ENCODE measurements at places on chromosomes 6 and 20. TPM values are rescaled to one million over a fixed set of nuclear protein-coding genes. Genes with fewer than 3 reads are reported as not detected.
A peak's percentile ranks its signal among the peaks of the same experiment; 100 is the strongest.

Gene EZR
- total RNA-seq: 135 TPM

Gene ZNF831
- 5.7 TPM for total RNA-seq

Gene MEI4
- total RNA-seq: not detected

Gene SLC22A2
- total RNA-seq: not detected

Gene LIN28B
- total RNA-seq: not detected

- DNase-seq: no peak
Observed at GRCh38 chr6:149094156-149094555, 223.4 kb upstream of the TAB2 start.

DNA sequence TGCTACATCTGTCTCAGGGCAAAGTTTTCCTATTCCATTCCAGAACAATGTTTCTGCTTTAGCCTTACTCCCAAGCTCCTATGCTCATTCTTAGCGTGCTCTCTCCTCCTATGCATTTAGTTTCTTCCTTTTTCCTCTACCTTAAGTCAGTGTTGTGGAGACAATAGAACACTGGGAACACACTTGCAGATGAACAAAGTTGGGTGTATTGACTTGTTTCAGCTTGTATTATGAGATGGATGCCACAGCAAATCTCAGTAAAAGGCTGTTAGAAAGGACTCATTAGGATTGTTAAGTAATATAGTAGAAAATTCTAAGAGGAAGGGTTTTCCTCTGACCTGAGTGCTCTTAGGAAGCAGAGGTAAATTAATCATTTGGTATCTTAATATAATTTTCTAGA, 48.4 kb downstream of the BMP5 start:
- DNase-seq: no peak

DNA sequence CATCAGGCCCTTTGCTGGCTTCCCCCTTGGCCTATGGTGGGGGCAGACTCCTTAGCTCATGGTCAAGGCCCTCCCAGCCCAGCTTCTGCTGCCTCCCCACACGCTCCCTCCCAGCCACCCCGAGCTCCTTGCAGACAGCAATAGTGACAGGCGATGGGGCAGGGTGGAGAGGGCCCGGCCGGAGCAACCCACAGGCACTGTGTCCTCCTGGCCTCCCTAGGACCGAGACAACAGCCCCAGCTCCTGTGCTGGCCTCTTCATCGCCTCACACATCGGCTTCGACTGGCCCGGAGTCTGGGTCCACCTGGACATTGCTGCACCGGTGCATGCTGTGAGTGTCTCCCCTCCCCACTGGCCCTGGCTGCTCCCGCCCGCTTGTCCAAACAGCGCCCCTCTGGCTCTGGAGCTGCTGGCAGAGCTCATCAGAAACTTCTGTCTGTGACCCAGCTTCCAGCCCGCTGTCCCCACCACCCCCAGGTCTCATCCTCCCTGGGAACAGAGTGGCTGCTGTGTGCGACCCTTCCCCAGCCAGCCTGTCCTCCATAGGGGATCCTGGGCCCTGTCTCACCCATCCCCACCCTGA, 21.8 kb downstream of the NPEPL1 start:
- DNase-seq: no peak

GRCh38 chr6:111013144-111013915, 31.5 kb downstream of the RPF2 start:
- no peak for DNase-seq

GRCh38 chr20:20134941-20135575, 82.7 kb downstream of the CFAP61 start:
- DNase-seq: no peak

DNA sequence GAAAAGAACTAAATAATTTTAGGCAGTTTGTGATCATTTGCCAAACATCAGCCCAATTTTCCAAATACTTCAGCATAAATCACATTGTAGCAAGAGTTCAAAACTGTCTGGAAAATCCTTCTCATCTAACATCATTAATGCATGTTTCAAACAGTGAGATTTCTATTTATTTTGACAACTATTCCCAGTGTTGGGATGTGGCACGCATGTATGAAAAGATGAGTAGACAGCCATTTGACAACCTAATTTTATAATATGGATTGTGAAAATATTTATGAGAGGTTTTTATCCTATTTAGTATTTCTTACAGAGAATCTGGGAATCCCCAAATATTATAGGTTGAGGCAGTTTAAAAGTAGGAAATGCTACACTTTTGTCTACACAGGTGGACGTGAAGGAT, 357.6 kb upstream of the ARID1B start:
- DNase-seq: no peak

- peak; percentile 71 for DNase-seq
Observed at GRCh38 chr6:33427585-33428223, 7.8 kb downstream of the SYNGAP1 start.

DNA sequence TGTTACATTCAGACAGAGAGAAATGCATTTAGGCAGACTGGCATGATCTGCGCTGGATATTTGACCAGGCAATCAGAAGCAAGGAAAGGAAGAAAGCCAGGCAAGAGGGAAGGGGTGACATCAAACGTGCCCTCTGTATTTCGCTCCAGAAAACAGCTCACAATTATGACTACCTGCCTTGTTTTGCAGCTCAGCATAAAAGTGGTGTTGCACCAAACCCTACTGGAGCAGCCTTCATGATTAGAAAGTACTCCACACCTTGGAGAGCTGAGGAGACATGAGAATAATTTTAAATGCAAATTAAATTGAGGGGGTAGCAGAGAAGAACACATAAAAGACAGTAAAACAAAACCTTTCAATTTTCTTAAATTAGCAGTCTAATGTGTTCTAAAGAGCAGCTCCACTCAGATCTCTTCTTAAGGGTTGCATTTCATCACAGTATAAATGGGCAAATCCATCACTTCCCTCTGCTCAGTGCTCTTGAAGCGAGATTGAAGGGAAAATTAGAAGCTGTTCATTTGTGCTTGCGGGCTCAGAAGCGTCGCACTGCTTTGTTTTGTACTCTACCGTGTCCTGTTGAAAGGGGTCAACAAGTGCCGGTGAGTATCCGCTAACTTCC, at the start of gene PHACTR1:
Gene PHACTR1, plus strand, starts transcription at position 470 of the 619 bp plus-strand sequence.
- DNase-seq: no peak

DNA sequence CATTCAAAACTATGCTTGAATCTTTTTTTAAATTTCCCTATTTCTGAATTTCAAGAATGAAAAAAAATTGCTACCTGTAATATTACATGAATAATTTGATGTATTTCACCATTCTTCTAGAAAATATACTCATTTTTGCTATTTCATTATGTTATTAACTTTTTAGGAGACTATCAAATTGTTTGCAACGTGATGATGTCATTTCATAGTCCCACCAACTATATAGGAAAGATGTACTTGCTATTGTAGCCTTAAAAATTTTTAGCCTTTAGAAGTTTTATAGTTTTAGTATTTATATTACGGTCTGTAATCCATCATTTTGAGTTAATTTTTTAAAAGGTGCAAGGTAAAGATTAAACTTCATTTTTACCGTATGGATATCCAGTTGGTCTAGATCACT, 81.4 kb upstream of the AHI1 start:
- no peak for DNase-seq

GRCh38 chr6:106666282-106667021, 37.1 kb downstream of the QRSL1 start:
- no peak for DNase-seq

DNA sequence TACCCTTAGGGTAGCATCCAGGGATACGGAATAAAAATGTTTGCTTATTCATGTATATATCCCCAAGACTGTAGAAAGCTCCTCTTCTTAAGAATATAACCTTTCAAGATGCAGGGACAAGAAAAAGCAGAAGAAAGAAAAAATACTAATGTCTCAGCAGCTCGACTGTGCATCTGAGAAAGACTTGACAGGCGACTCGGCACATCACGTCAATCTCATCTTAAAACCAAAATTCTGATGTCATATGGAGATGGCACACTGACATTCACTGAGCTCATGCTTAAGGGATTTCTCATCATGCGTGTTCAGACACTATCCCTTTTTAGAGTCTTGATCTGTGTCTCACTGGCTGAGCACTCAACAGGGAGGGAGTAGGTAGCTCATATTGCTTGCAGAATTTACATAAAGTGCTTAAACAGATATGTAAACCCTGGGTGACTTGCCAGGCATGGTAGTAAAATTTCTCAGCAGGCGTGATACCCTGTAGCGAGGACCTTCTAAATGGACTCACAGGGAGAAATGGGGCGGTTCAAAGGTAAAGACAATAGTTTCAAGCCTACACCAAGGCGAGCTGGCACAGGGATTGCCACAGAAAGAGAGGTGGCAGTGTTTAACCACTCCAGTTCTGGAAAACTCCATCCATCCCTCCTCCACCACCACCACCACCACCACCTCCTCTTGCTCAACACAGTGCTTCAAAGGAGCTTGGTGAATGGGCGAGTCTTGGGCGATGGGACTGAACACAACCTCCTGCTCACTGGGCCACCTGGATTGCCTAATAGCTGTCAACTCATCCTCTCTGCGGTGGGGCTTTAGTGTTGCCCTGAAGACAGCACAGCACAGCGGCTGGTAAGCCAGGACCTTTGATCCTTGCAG, 330.5 kb downstream of the TFAP2A start:
- DNase-seq: no peak

- no peak for DNase-seq
Observed at GRCh38 chr6:95274686-95275235, 302.6 kb upstream of the MANEA start.

DNA sequence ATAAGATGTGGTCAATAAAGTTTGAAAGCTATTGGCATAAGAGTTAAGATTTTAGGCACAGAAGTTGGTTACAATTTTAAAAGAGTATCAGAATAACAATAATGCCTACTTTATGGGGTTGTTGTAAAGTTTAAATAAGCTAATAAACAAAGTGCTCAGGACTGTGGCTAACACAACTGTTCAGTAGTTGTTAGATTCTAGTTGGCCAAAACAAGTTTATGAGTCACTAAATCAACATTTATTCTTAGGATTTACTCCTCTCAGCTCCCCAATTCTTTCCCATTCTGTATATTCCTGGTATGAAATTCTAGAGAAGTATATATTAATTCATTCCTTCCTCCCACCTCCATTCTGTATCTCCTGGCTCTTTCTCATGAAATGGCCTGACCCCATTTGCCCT, 14.5 kb downstream of the RMND1 start:
- DNase-seq: no peak

DNA sequence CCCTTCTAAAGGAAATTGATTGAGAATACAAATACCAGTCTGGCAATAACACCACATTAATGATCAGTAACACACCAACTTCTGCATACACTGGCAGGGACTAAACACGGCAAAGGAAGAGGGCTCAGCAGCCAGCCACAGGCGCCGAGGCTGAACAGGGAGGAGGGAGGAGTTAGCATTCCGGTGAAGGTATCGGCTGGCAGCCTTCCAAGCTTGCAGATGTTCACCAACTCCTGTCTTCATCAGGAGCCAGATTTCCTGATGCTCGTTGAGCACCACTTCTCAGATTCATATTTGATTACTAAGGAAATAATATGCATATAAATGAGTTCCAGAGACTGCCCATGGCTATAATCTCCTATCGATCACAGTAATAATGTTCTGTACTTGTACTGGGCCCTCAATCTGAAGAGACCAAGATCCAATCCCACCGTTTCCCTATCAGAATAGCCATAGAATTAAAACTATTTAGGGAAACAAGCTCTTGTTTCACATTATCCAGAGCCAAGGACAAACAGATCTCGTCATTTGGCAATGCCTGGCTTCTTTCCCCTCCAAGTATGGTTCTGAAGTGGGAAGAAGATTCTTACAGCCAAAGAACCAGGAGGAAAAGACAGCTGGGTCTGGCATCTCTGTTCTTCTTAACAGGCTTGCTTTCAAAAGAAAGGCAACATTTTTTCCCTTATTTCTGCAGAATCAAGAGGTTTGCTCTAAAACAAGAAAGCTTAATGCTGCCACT, 42.2 kb downstream of the GFOD1 start:
- no peak for DNase-seq

GRCh38 chr6:166720856-166721255, 93.8 kb upstream of the RPS6KA2 start:
- DNase-seq: no peak

DNA sequence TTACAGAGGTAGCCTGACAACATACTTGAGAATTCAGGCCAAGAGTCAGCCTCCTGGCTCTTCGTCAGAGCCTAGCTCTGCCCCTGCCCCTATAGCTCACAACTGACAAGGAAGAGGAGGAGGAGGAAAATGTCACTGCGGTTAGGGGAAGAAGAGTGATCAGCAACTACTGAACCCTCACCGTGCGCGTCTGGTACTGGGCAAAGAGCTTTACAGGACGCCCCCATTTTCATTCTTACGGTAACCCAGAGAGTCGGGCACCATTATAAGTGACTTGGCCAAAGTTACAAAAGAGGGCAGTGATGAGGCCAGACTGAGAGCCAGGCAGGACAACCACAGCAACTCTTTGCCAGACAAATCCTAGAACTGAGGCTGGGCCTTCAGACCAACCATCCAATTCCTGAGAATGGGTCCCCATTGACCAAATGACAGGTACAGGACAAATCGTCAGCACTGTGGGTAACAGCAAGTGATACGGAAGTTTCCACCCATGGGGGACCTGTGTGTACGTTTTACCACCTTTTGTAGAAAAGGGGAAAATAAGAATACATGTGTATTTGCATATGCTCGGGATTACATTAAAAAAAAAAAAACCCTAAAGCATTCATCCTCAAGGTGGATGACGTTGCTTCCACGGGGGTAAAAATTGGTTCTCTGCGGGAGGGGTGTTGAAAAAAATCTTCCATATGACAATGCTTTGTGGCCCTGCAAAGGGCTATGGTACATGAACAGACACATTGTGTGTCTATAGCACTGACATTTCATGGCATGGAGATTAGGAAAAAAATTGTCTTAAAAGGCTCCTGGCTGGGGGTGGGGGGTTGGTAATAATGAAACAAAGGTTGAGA, 118.0 kb downstream of the NFATC2 start:
- DNase-seq: no peak

DNA sequence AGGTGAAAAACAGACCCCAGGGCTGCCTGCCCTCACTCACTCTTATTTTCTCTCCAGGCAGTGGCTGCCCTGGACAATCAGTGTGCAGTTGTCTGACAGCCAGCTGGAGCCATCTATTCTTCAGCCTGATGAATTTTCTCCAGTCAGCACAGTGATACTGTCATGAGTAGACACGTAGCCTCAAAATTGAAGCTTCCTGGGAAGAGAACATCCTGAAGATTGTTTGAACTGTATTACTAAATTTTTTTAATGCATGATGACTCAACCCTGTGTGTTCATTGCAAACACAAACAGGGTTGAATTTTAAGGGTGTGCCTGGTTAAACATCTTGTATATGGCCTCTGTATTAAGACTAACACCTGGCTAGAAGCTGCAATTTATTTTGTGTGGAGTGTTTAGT, 49.8 kb upstream of the STXBP5 start:
- DNase-seq: no peak

Measured in natural killer cell treated with Interleukin-12 subunit alpha and Interleukin-12 subunit beta and Interleukin-15 and Interleukin-18, amount 100 ng/mL, for 72 hours (primary cell).